ENCODE measurements at places on chromosomes 4 and X. TPM values are rescaled to one million over a fixed set of nuclear protein-coding genes. Genes with fewer than 3 reads are reported as not detected.
A peak's percentile ranks its signal among the peaks of the same experiment; 100 is the strongest.

PITX2 gene
- total RNA-seq = not detected

SORCS2 gene
- total RNA-seq = not detected

NKX6-1 gene
- total RNA-seq = not detected

DUSP21 gene
- total RNA-seq = not detected

GRCh38 chr4:141307241-141307689 lies 86.6 kb downstream of the ZNF330 start:
- DNase-seq = peak; percentile 64

GRCh38 chr4:94489098-94489497 lies 37.4 kb downstream of the PDLIM5 start:
- no peak for DNase-seq

- no peak for DNase-seq
Observed at GRCh38 chr4:153207027-153207426, 2.8 kb downstream of the TRIM2 start.

GRCh38 chrX:46770817-46771163 lies 11.9 kb upstream of the SLC9A7 start:
- DNase-seq = no peak

DNA sequence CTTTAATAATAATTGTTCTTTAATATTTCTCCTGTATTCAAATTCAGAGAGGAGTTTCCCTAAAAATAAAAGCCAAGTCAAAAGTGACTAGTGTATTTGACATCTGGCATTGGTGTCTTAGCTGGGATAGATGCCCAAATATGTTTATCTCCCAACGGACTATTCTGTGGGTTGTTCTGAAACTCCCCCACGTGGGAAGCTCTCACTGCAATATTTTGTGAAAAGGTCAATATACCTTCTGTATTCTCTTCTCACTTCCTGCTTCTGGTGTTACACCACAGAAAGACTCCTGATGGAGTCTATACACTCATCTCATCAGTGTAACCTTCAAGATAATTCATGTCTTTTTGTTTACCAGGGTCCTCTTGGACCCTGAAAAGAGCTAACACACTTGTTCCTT lies 2052.8 kb upstream of the TENM3 start:
- DNase-seq = no peak

- DNase-seq = no peak
Observed at GRCh38 chrX:42825201-42825600, 47.2 kb upstream of the PPP1R2C start.
